H1 (cell line): ENCODE measurements at places on chromosomes 12 and 14. TPM values are rescaled to one million over a fixed set of nuclear protein-coding genes. Genes with fewer than 3 reads are reported as not detected.
A peak's percentile ranks its signal among the peaks of the same experiment; 100 is the strongest.

GRCh38 chr12:102043928-102044327, 17.9 kb downstream of the WASHC3 start:
- no peak for DNase-seq

- DNase-seq, result no peak
Observed at GRCh38 chr12:93297032-93297431, 80.7 kb upstream of the NUDT4 start.

- no peak for DNase-seq
Observed at GRCh38 chr12:77076886-77077285, 11.5 kb upstream of the E2F7 start.

DNA sequence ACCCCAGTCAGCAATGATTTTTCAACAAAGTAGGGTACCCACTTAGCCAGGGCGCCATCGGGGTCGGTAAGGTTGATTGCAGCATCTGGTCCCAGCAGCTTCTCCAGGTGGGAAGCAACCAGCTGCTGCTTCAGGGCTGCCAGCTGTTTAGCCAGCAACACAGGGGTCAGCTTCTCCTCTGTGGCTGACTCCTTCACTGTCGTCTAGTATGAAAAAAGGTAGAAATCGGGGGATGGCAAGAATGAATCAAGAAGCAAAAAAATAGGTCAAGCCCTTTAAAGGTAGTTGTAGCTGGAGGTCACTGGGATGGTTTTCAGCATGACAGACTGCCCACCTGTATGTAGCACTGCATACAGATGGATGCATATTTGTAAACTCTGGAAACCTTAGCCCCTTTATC, 11.6 kb downstream of the MBD6 start:
- DNase-seq, result no peak

DNA sequence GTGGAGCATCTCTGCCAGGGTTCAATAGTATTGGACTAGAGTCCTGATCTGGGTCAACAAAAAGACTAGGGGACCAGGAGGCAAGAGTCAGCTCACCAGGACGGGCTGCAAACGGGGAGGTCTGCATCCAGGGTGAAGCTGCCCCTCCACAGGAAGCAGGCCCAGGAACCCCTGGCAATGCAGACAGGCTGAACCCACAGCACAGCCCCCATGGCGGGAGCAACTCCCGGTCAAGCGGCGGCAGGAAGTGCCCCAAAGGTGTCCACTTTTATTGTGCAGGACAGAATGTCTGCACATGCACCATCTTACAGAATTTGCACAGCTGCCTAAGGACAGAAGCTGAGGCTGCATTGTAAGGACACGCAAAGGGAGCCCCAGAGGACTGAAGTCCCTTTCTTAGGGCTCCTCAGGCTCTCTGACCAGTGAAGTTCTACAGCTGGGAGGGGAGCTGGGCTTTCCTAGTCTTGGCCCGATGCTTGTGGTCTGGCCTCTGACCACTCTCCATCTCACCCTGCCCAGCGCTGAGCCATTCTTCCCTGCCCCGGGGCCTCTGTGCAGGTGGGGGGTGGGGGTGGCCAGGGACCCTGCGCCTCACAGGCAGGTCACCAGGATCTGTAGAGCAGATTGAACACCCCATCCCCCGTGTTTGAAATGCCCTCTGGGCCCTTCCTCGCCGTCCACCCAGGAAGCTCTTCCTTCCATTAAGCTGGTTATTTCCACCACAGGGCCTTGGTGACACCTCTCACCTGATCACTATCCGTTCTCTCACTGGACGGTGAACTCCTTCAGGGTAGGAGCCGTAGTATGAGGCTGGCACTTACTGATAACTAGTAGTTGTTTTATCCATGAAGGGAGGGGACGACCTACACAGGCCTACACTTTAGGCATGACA, 75.9 kb downstream of the NINJ2 start:
- no peak for DNase-seq

DNA sequence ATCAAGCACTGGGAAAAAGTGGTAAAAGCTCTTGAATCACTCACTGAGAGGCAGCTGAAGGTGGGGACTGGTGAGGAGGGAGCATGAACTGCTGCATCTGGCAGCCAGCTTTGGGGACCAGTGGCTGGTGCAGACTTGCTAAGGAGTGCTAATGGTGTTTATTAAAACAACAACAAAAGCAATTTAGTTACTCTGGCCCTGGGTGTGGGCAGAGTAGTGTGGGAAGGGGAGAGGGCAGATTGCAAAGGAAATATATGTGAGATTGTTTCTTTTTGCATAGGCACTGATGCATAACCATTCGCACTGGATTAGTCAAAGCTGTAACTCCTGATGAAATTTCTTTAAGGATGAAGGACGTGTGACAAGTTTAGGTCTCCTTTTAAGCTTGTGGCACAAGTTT, 8.1 kb downstream of the TXNRD1 start:
- no peak for DNase-seq

DNA sequence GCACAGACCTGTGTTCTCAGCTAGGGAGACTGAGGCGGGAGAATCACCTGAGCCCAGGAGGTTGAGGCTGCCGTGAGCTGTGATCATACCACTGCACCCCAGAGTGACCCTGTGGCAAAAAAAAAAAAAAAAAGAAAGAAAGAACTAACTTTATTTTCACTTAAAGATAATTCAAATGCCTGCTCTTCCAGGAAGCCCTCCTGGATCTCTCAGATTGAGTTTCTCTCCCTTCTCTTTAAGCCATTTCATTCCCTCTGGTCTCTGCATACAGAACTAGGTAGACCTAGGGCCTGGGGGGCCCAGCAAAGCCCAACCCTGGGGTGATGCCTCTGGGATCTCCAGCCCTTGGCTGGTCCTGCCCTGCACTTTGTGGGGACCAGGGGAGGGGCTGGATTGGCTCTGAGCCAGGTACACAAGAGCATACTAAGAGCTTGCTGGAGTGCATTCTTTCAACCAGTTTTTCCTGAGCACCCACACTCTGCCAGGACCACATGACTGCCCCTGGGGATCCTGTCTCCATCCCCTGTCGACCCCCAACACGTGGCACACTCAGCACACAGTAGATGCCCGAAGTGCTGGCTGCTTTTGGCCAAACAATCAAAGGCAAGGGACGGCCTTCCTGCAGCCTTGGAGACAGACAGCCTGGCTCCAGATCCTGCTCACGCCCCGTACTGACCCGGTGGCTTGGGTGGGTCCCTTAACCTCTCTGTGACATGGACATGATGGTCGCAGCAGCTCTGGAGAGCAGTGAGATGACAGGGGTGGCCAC, 52.7 kb downstream of the CYP46A1 start:
- DNase-seq, result no peak

GRCh38 chr14:93832081-93832480, 43.8 kb upstream of the PRIMA1 start:
- DNase-seq, result no peak

- no peak for DNase-seq
Observed at GRCh38 chr12:112808156-112808555, 16.6 kb downstream of the RPH3A start.

- no peak for DNase-seq
Observed at GRCh38 chr12:129788506-129789084, 115.2 kb downstream of the TMEM132D start.

GRCh38 chr12:80192087-80192486, 92.8 kb downstream of the OTOGL start:
- DNase-seq, result no peak

- no peak for DNase-seq
Observed at GRCh38 chr12:4717806-4718205, 2.4 kb upstream of the GALNT8 start.

- DNase-seq, result no peak
Observed at GRCh38 chr12:530308-530707, 70.6 kb downstream of the B4GALNT3 start.

- DNase-seq, result no peak
Observed at GRCh38 chr12:62724947-62725451, 210.0 kb downstream of the PPM1H start.

GRCh38 chr14:91801358-91801757, 66.0 kb downstream of the TC2N start:
- DNase-seq, result no peak

GRCh38 chr14:36701132-36701531, 39.5 kb downstream of the PAX9 start:
- no peak for DNase-seq

GRCh38 chr12:57887631-57888408, 41.3 kb upstream of the CTDSP2 start:
- no peak for DNase-seq

DNA sequence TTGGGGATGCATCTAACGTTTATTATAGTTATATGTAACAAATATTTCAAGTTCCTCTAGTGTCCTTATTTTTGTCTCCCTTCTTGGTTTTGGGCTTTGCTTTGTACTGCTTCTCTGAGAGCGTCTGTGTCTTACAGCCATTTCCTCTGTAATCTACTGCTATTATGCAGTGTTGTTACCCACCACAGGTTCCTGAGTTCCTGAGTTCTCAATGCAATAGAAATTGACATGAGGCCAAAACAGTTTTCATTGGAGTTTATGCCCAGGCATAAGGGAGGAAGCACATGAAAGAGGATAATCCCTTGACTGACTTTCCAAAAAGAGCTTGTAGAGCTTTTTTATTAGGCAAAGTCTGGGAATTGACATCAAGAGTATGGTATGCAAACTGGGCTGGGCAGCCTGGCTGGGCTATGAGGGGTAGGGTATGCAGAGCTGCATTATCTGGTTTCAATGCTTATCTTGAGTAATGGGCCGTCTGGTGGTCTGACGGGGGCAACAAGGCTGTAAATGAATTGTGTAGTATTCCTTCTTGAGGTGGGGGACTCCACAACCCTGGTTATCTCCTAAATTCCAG, 722.5 kb upstream of the ATXN7L3B start:
- peak; percentile 1 for DNase-seq

GRCh38 chr12:131943389-131943788, 6.4 kb upstream of the EP400 start:
- DNase-seq, result no peak

DNA sequence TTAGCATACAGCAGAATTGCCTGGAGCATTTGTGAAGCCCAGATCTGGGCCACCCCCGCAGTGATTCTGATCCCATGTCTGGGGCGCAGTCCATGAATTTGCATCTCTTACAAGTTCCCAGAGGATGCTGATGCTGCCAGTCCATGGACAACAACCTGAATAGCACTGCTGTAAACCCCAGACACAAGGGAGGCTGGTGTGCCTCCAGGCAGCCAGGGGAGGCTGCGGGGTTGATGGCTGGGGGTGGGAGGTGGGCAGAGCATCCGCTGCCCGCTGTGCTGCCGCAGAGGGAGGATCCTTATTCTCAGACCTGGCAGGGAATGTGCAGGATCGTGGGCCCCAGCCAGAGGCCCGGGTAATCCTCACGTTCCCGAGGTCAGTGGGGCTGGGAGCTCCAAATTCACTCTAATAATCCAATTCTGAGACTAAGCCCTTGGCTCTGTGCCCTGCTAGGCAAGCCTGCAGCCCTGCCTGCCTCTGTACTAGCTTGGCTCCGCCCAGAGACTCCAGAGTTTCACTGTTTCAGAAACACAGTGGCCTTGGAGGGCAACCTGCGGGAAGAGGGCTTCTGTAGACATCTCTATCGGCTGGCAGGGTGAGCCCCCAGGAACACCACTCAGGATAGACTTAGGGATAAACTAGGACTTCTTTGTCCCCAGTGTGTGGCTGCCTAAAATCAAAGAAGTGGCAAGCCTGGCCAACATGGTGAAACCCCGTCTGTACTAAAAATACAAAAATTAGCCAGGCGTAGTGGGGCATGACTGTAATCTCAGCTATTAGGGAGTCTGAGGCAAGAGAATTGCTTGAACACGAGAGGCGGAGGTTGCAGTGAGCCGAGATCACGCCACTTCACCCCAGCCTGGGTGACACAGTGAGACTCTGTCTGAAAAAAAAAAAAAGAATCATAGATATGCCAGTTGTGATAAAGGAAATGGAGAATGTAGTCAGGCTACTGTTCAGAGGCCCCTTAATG, 17.8 kb upstream of the MLEC start:
- peak; percentile 66 for DNase-seq

GRCh38 chr14:25570483-25570882, 520.5 kb upstream of the STXBP6 start:
- no peak for DNase-seq

GRCh38 chr14:67618617-67619063, 1.1 kb upstream of the ARG2 start:
- DNase-seq, result no peak

DNA sequence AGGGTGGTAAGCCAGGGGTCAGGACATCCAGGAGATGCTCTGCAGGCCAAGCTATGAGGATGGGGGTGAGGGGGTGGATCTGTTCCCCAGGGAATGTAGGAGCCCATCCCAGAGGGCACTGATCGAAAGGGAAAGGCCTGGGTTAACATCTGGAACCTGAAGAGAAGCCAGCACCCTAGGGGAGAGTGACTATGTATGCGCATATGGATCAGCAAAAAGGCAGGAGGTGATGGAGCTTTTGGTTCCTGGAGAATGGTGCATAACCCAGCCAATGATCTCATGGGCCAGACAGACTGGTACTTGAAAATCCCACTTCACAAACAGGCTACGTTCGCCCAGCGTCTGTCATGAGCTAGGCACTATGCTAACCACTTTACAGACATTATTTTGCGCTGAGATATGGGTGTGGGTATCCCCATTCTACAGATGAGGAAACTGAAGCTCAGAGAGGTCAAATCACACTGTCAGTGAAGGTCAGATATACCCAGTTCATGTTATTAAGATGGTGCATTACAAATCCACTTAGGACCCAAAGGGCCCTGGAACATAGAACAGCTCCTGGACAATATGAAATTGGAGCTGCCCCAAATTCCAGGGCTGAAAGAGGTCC, 1.6 kb downstream of the CCDC63 start:
- no peak for DNase-seq

GRCh38 chr14:59159169-59159568, 29.3 kb upstream of the DAAM1 start:
- DNase-seq, result no peak

DNA sequence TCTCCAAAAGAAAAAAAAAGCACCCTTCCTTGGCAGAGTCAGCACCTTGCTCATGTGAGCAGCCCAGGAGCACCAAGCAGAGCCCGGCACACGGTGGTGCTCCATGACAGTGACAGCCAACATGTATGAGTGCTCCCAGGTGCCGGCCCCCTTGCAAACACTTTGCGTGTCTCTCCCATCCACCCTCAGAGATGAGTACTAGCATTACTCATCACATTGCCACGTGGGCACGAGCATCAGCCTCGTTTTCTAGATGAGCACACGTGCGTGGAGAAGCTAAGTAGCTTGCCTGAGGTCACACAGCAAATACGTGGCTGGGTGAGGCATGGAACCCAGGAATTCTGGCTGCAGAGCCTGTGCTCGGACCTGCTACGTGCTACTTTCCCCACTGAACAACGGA, 177.9 kb upstream of the PRMT8 start:
- DNase-seq, result no peak

The CCDC60 gene
- total RNA-seq, result 0.78 TPM in 1 of 2 replicates, not detected in the other

The KHNYN gene
- 22.1 and 22.3 TPM in 2 replicates for total RNA-seq

The CEBPE gene
- total RNA-seq, result not detected in 2 replicates

The STAB2 gene
- not detected in 2 replicates for total RNA-seq

The ZFYVE1 gene
- 12.5 and 13.9 TPM in 2 replicates for total RNA-seq

The GNB3 gene
- total RNA-seq, result 9.0 and 9.9 TPM in 2 replicates

The POTEG gene
- not detected in 2 replicates for total RNA-seq
